ENCODE measurements at places on chromosomes 2 and 18.
A peak's percentile ranks its signal among the peaks of the same experiment; 100 is the strongest.

DNA sequence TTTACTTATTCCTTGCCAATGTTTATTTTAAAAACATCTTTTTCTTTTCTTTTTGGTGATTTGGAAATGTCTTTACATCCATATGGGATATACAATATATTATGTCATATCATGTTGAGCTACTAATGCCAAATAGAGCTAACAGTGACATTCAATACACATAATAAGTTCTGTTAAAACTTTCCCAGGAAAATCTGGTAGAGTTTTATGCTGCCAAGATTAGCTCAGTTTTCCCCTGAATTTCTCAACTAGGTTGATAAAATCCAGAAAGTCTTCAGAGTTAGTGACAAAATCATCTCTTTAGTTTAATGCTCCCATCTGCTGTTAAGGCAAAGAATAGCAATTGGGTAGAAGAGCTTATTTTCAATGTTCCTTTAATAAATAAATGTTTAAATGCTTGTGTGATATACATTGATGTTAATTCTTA is 9.9 kb downstream of the COL3A1 start:
- peaks cover 42% of the 10 kb centered on the region for H3K36me3 ChIP-seq
- H3K4me1 ChIP-seq: peaks cover 4% of the 10 kb centered on the region
- H3K4me3 ChIP-seq: no peak overlapping the region
- H3K27ac ChIP-seq: peak overlapping the region; percentile 41

DNA sequence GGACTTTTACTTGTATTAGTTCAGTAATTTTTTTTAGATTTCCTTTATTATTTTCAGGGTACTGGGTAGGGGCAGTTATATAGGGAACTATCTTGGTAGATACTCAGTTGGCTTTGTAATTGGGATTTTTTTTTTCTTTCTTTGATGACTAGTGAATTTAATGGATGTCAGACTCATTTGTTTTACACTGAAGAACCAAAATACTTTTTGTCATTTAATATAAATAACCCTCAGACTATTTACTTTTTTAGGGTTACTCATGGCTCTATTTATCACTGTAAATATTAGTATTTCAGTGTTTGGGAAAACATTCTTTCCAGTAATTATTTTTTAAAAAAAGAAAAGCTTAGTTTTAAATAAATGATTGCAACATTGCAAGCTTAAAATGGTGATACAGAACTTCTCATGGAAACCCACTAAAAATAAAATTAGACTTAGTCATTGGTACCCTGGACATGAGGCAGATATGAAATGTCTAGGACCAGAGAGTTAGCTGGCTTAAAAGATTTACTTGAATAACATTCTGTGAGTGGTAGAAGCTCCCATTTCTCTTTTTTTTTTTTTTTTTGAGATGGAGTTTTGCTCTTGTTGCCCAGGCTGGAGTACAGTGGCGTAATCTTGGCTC is 74.4 kb upstream of the CYP20A1 start:
- peak; percentile 80 for DNase-seq
- no peaks in the 10 kb centered on the region for H3K27me3 ChIP-seq
- H3K4me1 ChIP-seq: peaks cover 2% of the 10 kb centered on the region
- peak overlapping the region; percentile 30 for H3K27ac ChIP-seq
- peaks cover 10% of the 10 kb centered on the region for H3K36me3 ChIP-seq

GRCh38 chr2:134137182-134137611 is 116.7 kb upstream of the MGAT5 start:
- H3K27me3 ChIP-seq: no peaks in the 10 kb centered on the region
- no peak overlapping the region for H3K4me3 ChIP-seq
- H3K36me3 ChIP-seq: peaks cover 7% of the 10 kb centered on the region
- H3K27ac ChIP-seq: no peak overlapping the region
- H3K4me1 ChIP-seq: peaks cover 14% of the 10 kb centered on the region

GRCh38 chr2:30310371-30310770 is 79.0 kb downstream of the LBH start:
- DNase-seq: no peak
- no peak overlapping the region for H3K4me3 ChIP-seq
- H3K27me3 ChIP-seq: no peaks in the 10 kb centered on the region

DNA sequence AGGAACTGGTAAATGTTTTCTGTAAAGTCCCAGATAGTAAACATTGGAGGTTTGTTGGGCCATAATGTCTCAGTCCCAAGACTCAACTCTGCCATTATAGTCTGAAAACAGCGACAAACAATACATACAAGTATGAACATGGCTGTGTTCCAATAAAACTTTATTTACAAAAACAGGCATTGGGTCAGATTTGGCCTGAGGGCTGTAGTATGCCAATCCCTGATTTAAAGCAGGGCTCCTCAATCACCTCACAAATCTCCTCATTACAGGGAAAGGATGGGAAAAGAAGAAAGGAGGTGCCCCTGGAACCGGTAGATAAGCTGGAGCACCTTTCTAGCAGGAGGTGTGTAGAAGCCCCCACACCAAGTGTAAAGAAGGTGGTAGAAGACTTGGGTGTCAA is 48.9 kb upstream of the UPP2 start:
- no peak overlapping the region for H3K4me3 ChIP-seq
- DNase-seq: no peak
- no peaks in the 10 kb centered on the region for H3K4me1 ChIP-seq
- no peaks in the 10 kb centered on the region for H3K36me3 ChIP-seq
- H3K27ac ChIP-seq: no peak overlapping the region
- no peaks in the 10 kb centered on the region for H3K27me3 ChIP-seq

GRCh38 chr2:149585166-149585885 is 2.2 kb downstream of the MMADHC start:
- DNase-seq: peak; percentile 38
- H3K27ac ChIP-seq: peak overlapping the region; percentile 34
- H3K36me3 ChIP-seq: peaks cover 14% of the 10 kb centered on the region
